ENCODE measurements at places on chromosomes 16 and 17. TPM values are rescaled to one million over a fixed set of nuclear protein-coding genes. Genes with fewer than 3 reads are reported as not detected.

The CYBA gene
- total RNA-seq = 568 TPM

The KRTAP9-8 gene
- total RNA-seq = not detected

The TMEM204 gene
- total RNA-seq = 35.1 TPM

The CDH16 gene
- total RNA-seq = not detected

The SDR42E2 gene
- total RNA-seq = not detected

The MYO15A gene
- total RNA-seq = 0.34 TPM

The OGFOD3 gene
- total RNA-seq = 25.2 TPM

The TLCD2 gene
- total RNA-seq = 0.13 TPM

All from activated CD8-positive, alpha-beta T cell treated with anti-CD3 and anti-CD28 coated beads, Interleukin-2, amount 10 ng/mL, durations not matched to agents 7 days and 5 days (primary cell).